ENCODE measurements at places on chromosomes 3 and 15.

DNA sequence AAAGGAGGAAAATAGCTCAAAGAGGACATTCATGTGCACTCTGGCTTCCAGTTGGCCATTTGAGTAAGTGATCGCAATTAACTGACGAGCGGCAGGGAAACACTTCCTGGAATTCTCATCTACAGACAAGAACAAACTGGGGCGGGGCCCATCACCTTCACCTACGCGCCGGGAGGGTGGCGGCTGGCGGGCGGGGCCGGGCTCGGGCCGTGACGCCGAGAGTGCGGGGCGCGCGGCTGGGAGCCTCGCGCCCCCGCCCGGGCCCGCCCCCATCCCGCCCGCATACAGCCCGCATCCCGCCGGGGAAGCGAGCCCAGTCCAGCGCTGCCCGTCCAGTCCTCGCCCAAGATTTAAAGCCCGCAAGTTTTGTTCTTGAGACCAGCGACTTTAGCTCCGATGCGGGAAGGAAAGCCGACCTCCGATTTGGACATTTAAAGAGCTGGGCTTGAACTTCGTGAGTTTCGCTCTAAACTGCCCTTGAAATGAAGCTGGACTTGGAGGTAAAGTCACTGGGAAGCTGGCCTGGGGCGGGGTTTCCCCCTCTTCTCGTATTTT lies at the start of gene B3GNT5:
Gene B3GNT5 (plus strand): TSS at position 281 of the 555 bp plus-strand sequence. CDS start 16,546 bp downstream, outside the sequence.
- peak; percentile 15 for DNase-seq

GRCh38 chr15:62603742-62604141 lies 438.7 kb upstream of the C2CD4B start:
- DNase-seq: no peak

DNA sequence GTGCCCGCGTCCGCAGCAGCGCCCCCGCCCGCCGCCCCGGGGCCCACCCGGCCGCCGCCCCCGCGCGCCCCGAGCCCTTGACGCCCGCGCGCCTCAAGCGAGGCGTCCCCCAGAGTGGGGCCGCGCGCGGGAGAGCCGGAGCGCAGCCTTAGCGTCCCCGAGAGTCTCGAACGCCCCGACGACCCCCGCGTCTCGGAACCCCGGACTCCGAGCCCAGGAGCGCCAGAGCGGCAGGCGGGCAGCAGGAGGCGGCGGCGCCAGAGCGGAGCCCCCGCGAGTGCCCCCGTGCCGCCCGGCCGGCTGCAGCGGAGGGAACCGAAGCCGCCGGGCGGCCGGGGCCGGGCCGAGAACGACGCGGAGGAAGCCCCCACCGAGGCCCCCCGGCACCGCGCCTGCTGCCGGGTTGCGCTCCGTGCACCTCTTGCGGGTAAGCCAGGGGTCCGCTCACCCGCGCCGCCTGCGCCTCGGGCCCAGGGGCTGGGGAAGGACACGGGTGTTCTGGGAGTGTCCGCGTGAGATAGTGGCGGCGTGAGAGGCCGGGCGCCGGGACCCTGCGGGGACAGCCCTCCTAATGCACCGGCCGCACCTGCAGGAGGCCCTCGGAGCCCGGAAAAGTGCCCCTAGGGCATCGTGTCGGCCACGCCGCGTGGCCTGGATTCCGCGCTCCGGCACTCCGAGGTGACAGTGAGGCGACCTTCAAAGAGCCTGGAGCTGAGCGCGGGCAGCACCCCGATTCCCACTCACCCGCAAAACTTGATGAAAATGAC lies 52.0 kb upstream of the ULK4 start:
- peak; percentile 10 for DNase-seq

- no peak for DNase-seq
Measured at GRCh38 chr3:54832876-54833275, 95.0 kb downstream of the LRTM1 start.

DNA sequence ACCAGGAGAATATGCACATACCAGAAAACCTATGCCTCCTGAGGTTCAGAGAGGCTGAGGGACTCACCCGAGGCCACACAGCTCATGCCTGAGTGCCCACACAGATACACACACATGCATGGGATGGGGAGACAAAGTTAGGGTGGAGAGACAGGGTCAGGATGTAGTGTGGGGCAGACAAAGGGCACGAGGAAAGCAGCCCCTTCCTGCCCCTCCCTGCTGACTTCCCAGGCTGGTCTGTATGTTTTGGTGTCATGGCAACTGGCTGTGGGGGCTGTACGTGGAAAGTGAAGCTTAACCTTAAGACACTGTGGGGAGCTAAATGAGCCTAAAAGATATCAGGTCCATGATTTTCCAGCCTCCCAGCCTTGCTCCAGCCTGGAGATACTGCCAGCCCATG lies 57.8 kb downstream of the EPHB3 start:
- DNase-seq: no peak

- no peak for DNase-seq
Measured at GRCh38 chr3:177724020-177724638, 526.8 kb upstream of the TBL1XR1 start.

- DNase-seq: no peak
Measured at GRCh38 chr15:51260202-51260601, 78.2 kb downstream of the CYP19A1 start.

DNA sequence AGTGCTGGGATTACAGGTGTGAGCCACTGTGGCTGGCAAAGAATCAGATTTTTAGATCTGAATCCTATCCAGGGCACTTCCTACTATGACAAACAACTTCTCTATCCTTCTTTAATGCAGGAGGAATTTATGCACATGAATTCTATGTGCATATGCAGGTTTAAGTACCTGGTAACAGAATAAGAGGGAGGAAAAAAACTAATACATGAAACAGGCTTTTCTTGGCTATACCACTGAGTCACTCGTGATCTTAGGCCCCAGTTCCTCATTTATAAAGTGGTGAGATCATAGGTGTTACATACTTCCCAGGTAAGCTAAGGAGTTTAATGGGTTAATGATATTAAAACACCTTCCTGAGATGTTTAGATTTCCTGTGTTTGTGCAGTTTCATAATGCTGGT lies 108.2 kb downstream of the TP63 start:
- DNase-seq: no peak

GRCh38 chr3:58049143-58049785 lies 41.0 kb downstream of the FLNB start:
- DNase-seq: no peak

DNA sequence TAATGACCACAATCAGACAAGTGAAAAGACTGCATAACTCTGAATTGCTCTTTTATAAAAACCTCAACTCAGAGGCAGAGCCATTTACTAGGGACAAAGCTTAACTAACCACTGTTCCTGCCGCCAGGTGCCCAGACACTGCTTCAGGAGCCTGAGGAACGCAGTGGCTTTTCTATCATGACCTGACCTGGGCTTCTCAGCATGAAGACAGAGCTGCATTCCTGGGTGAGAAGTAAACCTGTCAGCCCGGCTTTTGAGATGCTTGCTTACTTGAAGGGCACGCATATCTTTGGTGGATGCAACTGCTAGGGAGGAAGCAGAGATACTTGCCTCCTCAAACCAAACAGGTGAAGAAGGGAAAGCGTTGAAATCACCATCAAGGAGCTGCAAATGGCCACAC lies 7.9 kb downstream of the LRRC31 start:
- no peak for DNase-seq

- no peak for DNase-seq
Measured at GRCh38 chr3:182521339-182521738, 272.0 kb upstream of the ATP11B start.

DNA sequence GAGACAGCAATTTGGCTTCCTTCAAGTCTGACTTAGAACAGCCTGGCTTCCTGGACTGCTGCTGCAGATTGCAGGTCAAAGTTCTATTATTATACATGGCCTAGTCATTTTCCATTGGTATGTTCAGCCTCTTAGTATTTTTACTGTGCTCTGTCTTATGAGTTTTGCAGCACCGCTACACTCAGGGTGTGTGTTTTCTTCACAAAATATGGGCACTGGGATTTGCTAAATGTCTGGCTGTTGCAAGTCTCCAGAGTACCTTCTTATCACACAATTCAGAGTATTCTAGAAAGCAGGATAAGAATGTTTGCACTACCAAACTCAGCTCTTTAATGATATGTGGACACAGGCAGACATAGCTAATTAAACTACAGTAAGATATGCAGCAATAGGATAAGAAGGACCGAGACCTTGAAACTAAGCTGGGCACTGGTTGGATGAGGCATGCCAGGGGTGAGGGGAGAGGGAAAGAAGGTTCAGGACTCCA lies 203.0 kb upstream of the PDZRN3 start:
- no peak for DNase-seq

GRCh38 chr15:95693917-95694316 lies 636.6 kb upstream of the NR2F2 start:
- no peak for DNase-seq

DNA sequence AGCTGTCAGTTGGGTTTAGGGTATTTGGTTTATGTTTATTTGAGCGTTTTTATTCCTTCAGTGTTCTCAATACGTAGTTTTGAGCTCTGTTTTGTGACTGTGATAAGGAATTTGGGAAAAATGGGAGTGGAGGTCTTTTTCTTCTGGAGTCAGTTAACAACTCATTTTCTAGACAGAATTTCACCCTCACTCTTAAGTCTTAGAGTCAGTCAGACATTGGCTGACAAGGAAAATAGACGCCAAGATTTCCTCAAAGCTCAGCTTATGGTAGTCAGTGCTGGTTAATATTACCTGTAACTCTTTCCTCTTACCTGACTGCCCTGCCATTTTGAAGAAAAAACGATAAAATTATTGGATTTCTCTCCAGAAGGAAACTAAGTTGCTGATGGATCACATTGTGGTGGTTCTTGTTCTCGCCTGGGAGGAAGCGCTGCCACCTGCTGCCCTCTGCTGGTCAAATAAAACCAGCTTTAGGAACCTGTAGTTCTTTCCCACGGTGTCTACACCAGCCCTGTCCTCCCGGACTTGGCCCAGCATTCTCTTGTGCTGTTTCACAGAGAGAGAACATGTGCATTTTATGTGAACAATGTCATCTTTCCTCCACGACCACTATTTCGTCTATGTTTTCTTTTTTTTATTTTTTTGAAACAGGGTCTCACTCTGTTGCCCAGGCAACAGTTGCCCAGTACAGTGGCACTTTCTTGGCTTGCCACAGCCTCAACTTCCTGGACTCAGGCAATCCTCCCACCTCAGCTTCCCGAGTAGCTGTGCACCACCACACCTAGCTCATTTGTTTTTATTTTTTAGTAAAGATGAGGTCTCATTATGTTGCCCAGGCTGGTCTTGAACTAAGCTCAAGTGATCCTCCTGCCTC lies 41.4 kb upstream of the UMPS start:
- peak; percentile 30 for DNase-seq

DNA sequence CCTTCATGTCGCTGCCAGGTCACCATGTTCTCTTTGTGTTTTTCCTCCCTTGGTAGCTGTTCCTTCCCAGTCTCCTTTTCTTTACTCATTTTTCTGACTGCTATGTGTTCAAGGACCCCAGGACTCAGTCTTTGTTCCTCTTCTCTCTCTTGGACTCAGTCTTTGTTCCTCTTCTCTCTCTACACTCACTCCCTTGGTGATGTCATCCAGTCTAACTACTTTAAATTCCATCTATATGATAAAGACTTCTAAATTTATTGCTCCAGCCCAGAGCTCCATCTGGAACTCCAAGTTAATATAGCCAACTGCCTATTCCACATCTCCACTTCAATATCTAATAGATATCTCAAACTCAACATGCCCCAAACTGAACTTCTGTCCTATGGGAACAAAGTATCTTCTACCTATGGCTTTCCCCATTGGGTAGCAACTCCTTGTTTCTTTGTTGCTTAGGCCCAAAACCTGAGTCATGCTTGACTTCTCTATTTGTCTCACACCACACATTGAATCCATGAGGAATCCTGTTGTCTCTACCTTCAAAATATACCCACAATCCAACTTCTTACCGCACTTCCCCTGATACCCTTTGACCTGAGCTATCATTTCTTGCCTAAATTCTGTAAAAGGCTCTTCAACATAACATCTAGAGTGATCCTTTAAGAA lies 4.9 kb upstream of the DYNC1LI1 start:
- no peak for DNase-seq

GRCh38 chr3:152241142-152242017 lies 27.3 kb upstream of the MBNL1 start:
- no peak for DNase-seq

DNA sequence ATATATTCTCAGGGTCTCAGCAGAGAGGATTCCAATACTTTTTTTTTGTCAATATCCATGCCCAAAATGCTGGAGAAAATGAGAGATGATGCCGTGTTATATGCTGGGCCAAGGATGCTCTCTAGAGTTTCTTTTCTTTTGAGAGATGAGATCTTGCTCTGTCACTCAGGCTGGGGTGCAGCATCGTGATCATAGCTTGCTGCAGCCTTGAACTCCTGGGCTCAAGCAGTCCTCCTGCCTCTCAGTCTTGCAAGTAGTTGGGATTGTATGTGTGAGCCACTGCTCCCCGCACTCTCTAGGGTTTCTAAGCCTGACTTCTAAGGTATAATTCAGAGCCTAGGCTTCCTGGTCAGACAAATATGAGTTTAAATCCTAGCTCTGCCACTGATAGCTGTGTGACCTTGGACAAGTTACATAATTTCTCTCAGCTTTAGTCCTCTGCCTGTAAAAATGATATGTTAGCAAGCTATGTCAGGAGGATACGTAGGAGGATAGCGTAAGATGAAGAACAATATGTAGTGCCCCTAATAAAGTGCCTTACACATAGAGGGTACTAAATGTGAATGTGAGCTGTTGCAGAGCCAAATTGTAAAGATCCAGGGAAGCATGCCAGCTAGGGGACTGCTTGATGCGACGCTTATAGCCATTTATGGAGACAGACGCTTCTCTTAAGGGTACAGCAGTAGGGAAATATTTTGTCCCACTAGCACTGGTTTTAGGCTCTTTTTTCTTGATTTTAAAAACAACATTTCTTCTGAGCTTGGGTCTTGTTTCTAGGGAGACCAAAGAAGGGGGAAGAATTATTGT lies 7.4 kb downstream of the STARD9 start:
- no peak for DNase-seq

DNA sequence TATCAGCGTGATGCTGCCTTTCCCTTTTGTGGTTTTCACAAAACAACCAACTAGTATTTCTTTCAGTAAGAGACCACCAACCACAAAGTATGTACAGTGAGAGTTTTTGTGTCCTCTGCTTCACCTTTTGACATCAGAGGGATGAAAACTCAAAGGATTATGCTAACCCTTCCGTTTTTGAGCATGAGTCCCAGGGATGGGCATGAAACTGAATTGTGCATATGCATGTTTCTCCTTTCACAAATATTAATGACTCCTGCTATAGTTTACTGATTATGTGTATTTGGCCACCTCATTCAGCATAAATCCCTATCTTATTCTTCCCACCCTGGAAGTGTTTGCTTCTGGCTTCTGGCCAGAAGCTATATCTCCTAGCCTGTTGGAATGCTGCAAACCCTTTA lies 59.2 kb downstream of the RSRC1 start:
- DNase-seq: no peak

- DNase-seq: no peak
Measured at GRCh38 chr3:172808969-172809546, 58.5 kb downstream of the ECT2 start.

All from T-helper 17 cell (primary cell).